Adrenal gland (tissue), 19 donors: ENCODE measurements at places on chromosomes 7 and 10. TPM values are rescaled to one million over a fixed set of nuclear protein-coding genes. Genes with fewer than 3 reads are reported as not detected.

Gene SEMA3C
- 16.4 TPM for total RNA-seq

Gene SVOPL
- total RNA-seq: 1.4 TPM

DNA sequence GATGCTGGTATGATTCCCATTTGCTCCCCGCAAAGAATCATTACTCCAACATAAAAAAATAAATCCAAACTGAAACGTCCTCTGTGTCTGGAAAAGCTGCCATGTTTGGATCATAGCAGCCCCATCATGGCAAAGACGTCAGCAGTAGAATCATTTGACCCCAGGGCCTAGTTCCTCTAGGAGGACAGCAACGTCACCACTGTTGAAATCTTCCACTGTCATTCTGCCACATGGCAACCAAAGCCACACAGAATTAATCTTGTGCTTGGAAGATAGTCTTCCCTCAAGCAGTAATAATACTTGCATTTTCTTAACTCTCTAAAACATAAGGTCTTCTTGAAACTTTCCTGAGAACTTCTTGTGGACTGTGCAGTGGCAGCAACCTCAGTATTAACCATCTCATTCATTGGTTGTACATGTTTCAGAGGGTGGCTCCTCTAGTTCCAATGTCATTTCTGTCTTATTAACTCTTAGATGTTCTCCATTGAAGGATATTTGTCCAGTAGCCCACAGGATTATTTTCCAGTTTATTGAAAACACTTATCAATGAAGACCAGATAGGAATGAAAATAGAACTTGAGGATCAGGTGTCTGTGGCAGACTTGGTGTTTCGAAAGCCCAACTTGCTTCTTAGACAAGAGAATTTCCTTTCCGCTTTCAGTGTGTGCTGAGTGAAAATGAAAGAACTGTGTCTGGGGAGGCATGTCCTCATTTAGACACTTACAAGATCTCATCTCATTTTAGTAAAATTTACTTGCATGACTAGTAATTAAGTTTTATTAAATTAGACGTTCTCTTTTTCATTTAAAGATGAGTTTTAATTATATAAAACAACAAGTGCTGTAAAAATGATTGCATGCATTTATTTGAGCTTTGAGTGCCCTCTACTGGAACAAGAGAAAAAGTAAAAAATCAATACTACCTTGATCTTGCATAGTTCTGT is 28.9 kb upstream of the INHBA start:
- DNase-seq: no peak

- DNase-seq: no peak
Measured at GRCh38 chr10:118918116-118918515, 111.4 kb upstream of the NANOS1 start.

DNA sequence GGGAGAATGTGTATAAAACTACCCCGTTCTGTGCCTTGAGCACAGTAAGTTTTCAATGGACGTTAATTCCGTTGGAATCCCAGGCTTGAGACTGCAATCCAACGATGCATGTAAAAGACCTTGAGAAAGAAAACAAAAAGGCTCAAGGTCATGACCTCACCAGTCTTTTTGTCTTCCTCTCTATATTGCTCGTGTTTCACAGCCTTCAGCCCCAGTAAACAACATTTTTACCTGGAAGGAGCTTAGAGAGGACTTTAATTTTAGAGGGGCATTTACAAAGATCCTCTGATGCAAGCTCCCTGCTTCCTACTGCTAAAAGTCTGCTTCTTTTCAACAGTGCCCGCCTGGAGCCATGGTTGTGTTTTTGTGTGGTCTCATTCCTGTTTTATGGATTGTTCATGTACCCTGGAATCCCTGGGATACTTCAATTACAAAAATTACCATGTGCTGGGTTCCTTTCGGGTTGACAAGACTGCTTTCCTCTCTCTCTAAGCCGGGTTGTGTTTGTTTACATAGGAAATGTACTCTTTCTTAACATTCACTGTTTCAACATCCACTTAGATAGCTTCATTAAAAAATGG is 320.1 kb upstream of the NFE2L3 start:
- no peak for DNase-seq

DNA sequence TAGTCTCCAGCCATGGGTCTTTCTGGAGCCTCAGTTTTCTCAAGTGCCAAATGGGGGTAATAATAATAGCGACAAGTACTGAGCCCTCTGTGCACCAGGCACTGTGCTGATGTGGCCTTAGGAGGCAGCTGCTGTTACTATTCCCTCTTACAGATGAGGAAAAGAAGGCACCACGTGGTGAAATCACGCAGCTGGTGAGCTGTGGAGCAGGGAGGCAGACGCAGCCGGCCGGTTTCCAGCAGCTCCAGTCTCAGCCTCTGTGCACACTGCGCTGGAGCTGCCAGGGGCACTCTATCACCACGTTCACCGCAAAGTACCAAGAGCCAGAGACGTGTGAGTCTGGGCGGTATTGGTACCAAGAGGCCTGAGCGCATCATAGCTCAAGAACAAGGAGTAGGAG is 9.6 kb downstream of the PYROXD2 start:
- DNase-seq: no peak

DNA sequence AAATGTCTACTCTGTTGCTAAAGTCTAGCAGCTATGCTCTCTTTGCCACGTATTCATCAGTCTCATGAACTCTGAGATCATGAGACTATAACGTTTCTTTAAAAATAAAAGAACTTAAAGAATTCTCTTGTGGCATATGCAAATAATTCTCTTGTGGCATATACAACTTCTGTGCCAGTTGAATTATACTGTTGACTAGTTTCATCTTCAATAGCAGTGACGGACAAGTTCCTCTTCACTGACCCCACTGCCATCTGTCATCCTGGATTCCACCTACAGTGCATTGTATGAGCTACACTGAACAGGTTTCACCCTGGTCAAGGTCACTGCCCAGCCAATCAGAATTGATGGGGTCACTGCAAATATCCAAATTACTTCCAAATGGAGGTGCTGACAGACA is 88.2 kb downstream of the CD36 start:
- no peak for DNase-seq

- DNase-seq: no peak
Measured at GRCh38 chr10:75358835-75359421, 42.6 kb downstream of the ZNF503 start.
